ENCODE measurements at places on chromosomes 11 and 22.

DNA sequence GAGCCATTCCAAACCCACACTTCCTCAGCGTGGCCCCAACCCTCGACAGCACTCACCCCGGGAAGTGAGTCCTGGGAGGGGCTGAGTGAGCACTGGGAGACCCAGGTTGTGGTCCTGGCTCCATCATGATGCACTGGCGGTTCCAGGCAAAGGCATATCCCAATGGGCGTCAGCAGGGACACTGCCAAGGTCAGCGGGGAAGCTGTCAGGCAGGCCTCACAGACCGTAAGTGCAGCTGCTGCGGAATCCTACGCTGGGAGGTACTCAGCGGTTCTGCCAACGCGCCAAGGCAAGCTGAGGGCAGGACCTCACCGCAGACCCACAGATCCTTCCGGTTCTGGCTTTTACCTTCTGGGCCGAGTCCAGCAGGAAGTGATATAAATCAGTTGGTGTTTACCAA, 1.4 kb upstream of the GAL3ST1 start:
- no peak for DNase-seq

- DNase-seq = no peak
Measured at GRCh38 chr22:20031732-20032406, 11.0 kb downstream of the TANGO2 start.

DNA sequence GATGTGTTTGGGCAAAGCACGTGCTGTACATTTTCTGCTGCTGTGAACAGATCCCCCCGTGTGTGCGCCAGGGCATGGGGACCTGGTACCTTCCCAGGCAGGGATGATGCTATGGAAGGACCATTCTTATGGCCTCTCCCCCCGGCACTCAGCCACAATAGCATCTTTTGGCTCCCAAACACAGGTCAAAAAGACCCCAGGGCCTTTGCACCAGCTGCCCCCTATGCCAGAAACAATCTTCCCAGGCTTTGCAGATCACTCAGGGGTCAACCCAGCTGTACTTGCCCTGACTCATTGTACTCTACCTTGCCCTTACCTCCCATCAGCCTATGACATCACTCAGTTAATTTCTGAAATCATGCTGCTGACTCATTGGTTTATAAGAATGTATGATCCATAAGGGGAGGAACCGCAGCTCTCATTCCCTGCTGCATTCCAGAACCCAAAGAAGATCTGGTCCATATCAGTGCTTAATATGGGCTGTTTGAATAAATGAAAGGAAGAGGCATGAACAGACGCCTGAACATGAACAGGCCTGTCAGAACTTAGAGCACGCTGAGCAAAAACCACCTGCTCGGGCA, 100.7 kb downstream of the CELSR1 start:
- DNase-seq = no peak

GRCh38 chr11:15396778-15397177, 282.1 kb downstream of the INSC start:
- DNase-seq = no peak

DNA sequence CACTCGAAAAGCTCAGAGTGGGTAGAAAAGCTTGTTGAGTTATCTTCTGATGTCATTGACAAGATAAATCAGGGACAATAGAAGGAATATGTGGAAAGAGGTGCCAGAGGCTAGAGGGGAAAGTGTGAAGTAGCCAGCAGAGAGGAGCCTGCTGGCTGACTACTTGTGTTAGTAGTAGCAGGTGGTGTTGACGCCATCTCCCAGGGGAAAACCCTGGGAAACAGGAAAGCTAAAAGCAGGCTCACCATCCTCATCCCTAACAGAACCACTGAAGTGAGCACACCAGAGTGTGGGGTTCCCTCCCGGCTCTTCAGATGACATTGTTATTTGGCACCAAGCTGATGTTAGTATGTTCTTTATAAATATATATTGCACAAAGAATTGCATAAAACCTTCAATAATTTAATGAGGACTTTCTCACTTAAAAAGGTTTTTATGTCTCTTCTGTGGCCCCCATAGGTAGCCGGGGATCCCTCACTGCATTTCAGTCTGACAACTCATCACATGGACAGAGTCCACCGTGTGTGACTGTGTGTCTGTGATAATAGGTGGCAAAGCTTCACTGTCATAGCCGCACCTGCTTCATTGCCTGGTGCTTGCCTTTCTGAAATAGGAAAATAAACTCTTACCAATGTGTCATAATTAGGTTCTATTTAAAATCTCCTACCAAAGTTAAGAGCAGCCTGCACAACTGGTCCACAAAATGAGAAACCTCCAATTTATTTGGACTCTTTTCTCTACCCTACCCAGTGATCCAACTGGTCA, 63.2 kb upstream of the TOP3B start:
- DNase-seq = no peak

DNA sequence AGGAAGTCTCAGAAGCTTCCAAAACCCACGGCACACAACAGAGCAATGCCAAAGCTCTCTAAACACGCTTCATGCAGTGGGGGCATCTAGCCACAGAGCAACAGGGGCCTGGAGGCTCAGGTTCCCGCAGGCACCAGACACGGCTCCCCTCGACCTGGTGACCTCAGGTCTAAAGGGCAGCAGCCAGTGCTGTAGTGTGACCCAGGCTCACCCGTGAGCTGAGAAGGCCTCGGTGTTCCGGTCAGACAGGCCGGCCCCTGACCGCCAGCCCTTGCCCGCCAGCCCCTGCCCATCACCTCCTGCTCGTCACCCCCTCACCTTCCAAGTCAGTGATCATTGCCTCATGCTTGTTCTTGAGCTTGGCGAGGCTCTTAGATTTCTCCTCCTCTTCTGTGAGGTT, 45.7 kb downstream of the APOL1 start:
- DNase-seq = no peak

DNA sequence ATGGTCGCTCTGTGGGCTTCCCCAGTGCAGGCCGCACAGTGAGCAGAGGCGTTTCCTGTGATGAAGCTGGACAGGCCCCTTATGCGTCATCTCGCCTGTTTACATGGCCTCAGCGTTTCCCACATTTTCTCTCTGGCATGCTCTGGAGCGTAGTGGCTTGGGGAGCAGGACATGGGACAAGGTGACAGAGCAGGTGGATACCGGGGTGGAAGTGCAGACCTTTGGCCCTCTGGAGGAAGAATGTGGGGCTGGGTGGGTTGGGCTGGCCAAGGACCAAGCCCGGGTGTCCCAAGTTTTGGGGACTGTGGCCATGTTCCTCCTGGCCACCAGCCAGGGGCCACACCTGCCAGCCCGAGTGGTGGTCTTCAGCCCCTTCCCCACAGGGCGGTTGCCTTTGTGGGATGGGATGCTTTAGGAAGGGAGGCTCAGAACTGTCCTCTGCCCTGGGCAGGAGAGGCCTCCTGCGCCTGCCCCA, 446.6 kb downstream of the TBC1D22A start:
- no peak for DNase-seq

- no peak for DNase-seq
Measured at GRCh38 chr11:128582496-128583366, 4.6 kb downstream of the ETS1 start.

- no peak for DNase-seq
Measured at GRCh38 chr11:100674212-100674611, 12.9 kb upstream of the ARHGAP42 start.

- DNase-seq = no peak
Measured at GRCh38 chr11:108824545-108824944, 159.7 kb downstream of the DDX10 start.

- DNase-seq = peak; percentile 42
Measured at GRCh38 chr22:35648066-35649025, at the start of gene APOL6. Gene APOL6 (plus strand): TSS chr22:35648446. CDS start chr22:35656426, 7,980 bp downstream.

DNA sequence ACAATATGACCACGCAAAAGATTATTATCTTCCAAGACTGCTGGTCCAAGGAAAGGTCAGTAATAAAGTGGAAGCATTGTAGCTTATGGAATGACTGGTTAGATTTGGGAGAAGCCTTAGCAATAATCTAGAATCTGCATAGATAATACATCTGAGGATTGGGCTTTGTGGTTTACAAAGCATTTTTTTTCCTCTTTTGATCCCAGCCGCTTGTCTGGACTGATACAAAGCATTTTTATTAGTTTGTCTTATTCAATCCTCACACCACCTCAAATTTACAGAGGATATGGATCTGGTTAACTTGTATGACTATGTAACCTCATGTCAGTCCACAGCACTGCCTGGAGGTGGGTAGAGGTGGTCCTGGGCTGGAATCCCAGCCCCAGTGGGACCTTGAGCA, 990 bp upstream of the THRSP start:
- no peak for DNase-seq

Measured in activated gamma-delta T cell treated with anti-CD3 and anti-CD28 coated beads, Interleukin-2, amount 50 U/mL, for 16 hours (primary cell).